ENCODE measurements at places on chromosomes 4 and X. TPM values are rescaled to one million over a fixed set of nuclear protein-coding genes. Genes with fewer than 3 reads are reported as not detected.

SLC9B1 gene
- 0.22 TPM for polyA plus RNA-seq

DNA sequence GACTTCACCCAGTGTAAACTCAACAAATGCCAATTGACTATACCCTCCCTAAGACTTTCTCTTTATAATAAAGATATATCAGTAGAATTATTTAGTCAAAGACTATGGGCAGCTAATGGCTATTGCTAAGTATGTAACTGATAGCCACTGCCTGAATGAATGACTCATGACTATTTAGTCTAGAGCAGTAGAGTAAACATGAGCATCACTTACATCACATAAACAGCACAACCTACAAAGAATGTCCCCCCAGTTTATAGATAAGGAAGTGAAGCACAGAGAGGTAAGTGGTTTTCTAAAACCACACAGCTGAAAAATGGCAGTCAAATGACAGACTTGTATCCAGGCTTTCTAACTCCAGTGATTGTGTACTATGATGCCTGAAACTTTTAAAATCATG is 507.0 kb downstream of the PPARGC1A start:
- H3K36me3 ChIP-seq: no peaks in the 10 kb centered on the region
- no peak overlapping the region for H3K4me3 ChIP-seq
- no peaks in the 10 kb centered on the region for H3K27me3 ChIP-seq
- no peak overlapping the region for H3K27ac ChIP-seq
- no peak for DNase-seq
- no peaks in the 10 kb centered on the region for H3K4me1 ChIP-seq

- H3K27me3 ChIP-seq: no peaks in the 10 kb centered on the region
- H3K4me1 ChIP-seq: no peaks in the 10 kb centered on the region
- peaks cover 30% of the 10 kb centered on the region for H3K36me3 ChIP-seq
- H3K4me3 ChIP-seq: no peak overlapping the region
These were observed 66.0 kb downstream of the ATG4A start for GRCh38 chrX:108157628-108158027.

SATL1 gene
- not detected for polyA plus RNA-seq

RAB40A gene
- polyA plus RNA-seq: 0.44 TPM

GRCh38 chr4:159764343-159764952 is 661.6 kb downstream of the RAPGEF2 start:
- no peak overlapping the region for H3K4me3 ChIP-seq
- H3K27me3 ChIP-seq: no peaks in the 10 kb centered on the region
- H3K27ac ChIP-seq: no peak overlapping the region
- no peaks in the 10 kb centered on the region for H3K4me1 ChIP-seq
- H3K36me3 ChIP-seq: no peaks in the 10 kb centered on the region
- DNase-seq: no peak

Measured in heart right ventricle (tissue), 16 donors.